Muscle of back (tissue), 13 donors: ENCODE measurements at places on chromosomes 12 and 14. TPM values are rescaled to one million over a fixed set of nuclear protein-coding genes. Genes with fewer than 3 reads are reported as not detected.

Gene SRGAP1
- 7.4 TPM for polyA plus RNA-seq

Gene REC8
- 11.2 TPM for polyA plus RNA-seq

Gene PMEL
- 1.5 TPM for polyA plus RNA-seq

Gene ERBB3
- 113 TPM for polyA plus RNA-seq
